ENCODE measurements at places on chromosomes 1 and 21. TPM values are rescaled to one million over a fixed set of nuclear protein-coding genes. Genes with fewer than 3 reads are reported as not detected.

GRCh38 chr1:197393105-197393504 lies 125.1 kb downstream of the CRB1 start:
- DNase-seq: no peak

- DNase-seq: no peak
Observed at GRCh38 chr1:207015791-207016190, 16.8 kb downstream of the C1orf116 start.

GRCh38 chr1:25012966-25013962 lies 83.2 kb upstream of the RUNX3 start:
- DNase-seq: no peak

GRCh38 chr1:74753104-74753503 lies 20.2 kb downstream of the TYW3 start:
- DNase-seq: no peak

DNA sequence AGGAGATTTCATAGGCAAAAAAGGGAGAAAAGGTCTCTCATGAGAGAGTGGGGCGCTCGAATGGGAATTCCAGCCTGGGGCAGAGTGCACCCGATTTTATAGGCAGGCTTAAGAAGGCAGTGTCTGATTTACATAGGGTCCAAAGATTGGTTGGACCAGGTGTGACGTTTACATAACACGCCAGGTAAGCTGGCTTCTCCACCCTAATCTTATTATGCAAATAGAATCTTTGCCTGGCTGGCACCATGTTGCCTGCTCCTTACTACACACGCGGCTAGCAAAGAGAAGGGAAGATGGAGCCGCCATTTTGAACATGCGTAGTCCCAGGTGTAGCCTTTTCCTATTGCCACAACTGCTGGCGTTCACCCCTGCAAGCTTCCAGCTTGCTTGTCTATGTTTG lies 103.7 kb downstream of the SLC16A1 start:
- DNase-seq: no peak

DNA sequence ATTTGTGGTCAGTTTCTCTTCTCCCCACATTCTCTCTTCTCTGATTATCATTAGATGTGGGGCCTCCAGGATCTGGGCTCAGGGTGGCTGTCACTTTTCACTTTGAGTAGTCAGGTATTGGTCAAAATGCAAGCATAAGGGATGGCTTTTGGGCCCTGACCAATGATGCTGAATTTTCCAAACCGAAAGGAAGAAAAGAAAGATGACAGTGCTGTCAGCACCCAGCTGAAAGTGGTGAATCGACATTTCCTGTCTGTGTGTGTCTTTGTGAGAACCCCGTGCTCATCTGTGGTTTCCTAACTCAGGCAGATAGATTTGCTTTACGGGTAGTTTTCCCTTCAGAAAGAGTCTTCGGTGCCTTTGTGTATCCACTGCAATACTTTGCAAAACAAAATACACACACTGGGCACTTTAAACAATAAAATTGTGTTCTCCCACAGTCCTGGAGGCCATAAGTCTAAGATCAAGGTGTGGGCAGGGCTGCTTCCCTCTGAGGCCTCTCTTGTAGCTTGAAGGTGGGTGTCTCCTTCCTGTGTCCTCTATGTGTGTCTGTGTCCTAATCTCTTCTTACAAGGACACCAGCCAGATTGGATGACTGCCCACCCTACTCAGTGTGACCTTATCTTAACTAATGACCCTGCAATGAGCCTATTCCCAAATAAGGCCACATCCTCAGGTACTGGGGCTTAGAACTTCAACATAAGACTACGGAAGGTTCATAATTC lies 274.8 kb upstream of the AJAP1 start:
- DNase-seq: no peak

DNA sequence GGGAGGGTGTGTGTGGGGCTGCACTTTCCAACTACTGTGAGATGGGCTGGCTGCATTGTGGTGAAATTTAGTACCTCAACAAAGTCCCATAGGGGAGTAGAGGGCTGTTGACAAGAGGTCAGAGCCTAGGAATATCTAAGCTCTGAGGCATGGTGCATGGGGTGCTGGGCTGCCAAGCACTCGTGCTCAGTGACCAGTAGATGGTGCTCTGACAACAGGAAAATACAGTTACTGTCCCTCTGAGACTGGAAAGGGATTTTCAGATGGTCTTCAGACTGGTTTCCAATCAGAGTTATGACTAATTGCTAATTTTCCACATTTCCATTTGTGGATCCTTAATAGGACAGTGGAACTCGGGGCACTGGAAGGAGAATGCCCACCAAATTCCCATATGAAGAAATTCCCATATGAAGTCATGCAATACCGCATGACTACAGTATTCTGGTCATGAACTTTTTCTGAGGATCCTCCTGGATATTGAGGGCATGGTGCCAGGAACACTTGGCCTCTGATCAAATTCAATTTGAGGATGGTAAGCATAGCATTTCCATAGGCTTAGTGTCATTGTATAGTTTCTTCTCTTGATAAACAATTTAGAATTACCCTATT lies 4.1 kb upstream of the CACNA1E start:
- DNase-seq: peak; percentile 71

GRCh38 chr1:76625886-76626678 lies 241.2 kb upstream of the ST6GALNAC5 start:
- no peak for DNase-seq

DNA sequence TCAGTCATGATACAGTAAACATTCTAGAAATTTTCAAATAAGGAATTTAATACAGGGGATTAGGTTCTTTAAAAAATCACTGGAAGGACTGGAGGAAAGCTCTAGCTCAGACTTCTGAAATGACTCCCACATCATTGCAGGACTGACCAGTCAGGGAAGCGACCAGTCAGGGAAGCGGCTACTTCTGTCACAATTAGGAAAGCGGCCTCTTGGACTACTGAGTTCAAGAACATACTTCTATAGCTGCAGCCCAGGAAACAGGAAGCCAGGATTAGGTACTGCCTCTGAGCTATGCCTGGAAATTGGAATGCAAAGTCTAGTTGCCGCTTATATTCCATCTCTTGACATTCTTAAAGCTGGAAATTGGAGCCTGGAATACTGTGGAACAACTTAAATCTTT lies 45.5 kb downstream of the USP25 start:
- no peak for DNase-seq

GRCh38 chr1:31299365-31299764 lies 2.5 kb downstream of the ZCCHC17 start:
- DNase-seq: no peak

DNA sequence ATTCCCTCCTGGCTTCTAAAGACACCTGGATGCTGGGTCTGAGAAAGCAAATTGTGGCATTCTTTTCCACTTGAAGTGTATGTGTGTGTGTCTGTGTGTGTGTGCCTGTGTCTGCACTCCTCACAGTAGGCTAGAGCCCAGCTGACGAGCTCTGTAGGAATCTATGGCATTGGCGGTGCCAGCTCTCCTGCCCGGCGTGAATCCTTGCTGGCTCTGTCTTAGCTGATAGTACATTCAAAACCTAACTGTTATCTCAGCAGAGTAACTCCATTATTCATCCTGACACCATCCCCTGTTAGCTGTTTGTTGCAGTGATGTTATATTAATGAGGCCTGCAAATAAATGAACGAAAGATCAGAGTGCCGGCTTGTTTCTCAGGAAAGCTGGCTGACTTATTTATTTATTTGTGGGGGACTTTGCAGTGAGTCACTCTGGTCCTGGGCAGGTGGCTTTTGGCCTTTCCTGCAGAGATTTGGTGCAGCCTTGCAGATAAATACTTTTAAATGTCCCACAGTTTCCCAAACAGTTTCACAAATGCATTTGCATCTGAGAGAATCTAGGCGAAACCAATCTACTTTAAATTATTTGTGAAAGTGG lies 160.6 kb upstream of the CD34 start:
- peak; percentile 30 for DNase-seq

DNA sequence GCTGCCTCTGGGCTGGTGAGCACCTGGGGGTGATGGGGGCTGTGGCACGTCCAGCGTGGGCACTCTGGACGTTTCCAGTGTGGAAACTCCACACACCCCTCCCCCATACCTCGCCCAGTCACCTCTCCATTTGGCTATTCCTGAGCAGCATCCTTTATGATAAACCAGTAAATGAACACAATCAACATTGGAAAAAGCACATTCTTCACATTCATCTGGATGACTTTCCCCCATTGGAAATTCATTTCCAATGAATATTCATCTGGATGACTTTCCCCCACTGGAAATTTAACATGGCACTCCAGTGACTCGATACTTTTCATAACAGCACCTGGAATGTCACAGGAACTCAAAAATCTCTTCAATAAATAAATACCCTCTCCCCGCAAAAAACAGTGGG lies 104.8 kb upstream of the KRTAP19-8 start:
- no peak for DNase-seq

DNA sequence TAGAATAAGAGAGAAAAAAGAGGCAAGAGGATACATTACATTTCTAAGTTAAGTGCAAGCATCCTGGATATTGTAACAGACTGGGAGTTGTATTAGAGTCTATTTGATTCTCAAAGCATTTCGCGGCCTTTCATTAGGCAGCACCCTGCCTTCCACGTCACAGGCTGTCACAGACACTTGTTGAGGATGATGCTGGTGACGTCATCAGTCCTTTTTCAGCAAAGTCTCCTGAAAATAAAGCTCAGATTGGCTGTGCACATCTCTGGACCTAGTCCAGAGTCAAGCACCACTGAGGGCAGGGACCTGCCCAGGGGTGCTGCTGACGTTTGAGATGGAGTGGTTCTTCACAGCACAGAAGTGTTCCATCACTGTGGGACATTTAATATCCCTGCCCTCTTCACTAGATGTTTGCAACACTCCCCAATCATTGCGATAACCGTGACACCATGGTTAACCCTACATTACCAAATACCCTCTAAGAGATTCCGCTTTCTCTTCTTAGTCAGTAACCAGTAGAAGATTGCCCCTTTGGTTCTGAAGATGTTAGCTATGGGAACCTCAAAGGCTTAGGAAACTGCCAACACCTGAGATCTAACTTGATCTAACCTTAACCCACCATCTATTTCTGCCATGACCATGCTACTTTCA lies 72.7 kb upstream of the F3 start:
- no peak for DNase-seq

GRCh38 chr21:16181018-16181417 lies 451.2 kb downstream of the USP25 start:
- DNase-seq: peak; percentile 80

DNA sequence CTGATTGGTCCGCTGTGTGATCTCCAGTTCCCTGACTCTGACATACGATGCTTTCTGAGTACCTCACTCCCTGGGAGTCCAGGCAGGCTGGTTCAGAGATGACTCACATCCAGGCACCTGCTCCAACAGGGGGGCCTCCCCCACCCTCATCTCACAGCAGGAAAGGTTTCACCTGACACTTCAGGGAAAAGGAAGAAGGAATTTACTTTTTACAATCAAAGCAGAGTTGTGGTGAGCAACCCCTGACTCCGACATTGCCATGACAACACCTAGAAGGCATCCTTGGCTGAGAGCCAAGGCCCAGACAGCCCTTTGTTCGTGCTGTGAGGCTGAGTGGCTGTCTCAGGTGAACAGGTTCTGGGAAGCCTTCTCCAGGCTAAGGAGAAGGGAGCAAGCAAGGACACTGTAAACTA lies 164.6 kb upstream of the GJB5 start:
- no peak for DNase-seq

DNA sequence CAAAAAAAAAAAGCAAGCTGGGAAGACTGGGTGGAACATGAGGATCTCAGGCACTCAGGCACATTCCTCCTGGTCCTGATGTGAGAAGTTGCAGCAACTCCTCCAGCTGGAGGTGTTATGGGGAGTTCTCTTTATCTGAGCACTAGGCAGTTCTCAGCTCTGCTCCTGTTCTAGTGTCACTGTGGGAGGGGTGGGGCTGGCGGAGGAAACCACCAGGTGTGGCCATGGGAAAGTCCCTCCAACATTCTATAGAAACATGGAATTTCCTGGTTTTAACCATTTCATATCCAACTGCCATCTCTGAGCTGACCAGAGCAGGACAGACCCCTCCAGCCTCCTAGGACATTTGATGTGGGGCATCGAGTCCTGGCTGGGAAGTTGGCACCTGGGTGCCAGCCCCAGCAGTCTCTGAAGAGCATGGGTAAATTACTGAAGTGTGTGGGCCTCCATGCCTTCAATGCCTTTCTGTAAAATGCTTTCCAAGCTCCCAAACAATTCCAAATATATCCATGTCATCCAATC lies 804 bp upstream of the IKBKE start:
- no peak for DNase-seq

DNA sequence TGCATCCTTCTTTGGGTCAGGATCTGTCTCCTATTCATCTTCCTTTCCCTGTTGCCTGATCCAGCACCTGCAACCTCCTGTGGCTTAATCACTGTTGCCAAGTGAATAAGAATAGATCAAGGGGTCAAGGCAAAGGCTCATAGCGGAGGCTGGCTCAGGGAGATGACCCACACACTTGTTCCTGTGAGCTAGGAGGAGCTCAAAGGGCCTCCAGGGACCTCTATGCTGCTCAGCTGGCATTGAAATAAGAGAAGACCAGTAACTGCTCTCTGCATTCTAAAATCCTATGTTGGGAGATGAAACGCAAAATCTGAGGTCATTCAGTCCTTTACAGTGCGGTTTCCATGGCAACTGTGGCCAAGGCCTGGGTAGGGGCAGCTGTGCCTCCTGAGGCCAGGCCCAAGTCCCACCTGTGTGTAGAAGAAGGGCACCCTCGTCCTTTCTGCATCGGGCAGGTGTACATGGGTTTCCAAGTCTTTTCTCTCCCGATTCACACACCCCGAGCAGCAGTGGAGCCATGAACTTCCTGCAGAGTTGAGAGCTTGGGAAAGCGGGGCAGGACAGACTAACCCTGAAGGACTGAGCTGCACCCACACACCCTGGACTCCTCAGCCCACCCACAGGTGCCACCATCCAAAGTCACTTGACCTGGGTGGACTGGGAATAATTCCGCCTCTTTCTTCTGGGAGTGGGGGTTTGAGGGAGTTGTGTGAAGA lies 27.8 kb upstream of the STUM start:
- no peak for DNase-seq

DNA sequence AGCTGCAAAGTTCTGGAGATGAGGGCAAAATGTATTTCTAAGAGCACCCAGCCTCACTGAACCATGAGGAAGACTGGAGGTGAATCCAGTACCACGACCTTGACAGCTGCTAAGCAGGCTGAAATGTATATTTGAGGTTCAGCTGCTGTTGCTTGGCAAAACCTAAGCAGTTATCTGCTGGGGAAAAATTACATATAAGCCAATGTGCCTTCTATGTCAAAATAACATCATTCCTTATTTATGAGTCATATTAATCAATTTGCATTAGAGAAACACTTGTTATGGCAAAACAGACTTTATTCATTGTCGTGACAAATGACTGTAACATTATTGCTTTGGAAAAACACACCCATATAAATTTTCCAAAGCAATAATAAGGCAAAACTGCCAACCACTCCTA lies 560.5 kb upstream of the NR5A2 start:
- no peak for DNase-seq

- no peak for DNase-seq
Observed at GRCh38 chr1:52633291-52633754, 355 bp downstream of the SHISAL2A start.

GRCh38 chr1:27624467-27625178 lies 10.4 kb downstream of the FGR start:
- DNase-seq: no peak

The NOC2L gene
- 58.3 TPM for total RNA-seq

The USP25 gene
- 44.7 TPM for total RNA-seq

The ZSWIM5 gene
- total RNA-seq: 4.8 TPM

The C1QC gene
- total RNA-seq: not detected

The AMY2A gene
- total RNA-seq: not detected

The LMOD1 gene
- total RNA-seq: not detected
